Hypothalamus (tissue), 51 donors: ENCODE measurements at places on chromosomes 4 and X.

DNA sequence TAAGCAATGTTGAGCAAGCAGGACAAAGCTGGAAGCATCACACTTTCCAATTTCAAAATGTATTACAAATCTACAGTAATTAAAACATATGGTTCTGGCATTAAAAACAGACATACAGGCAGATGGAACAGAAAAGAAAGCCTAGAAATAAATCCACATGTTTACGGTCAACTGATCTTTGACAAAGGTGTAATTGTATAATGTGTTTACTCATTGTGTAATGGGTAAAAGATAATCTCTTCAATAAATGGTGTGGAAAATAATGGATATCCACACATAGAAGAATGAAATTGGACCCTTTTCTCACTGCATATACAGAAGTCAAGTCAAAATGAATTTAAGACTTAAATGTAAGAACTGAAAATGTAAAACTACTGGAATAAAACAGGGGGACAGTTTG lies 394.2 kb downstream of the ANKRD50 start:
- DNase-seq, result no peak

DNA sequence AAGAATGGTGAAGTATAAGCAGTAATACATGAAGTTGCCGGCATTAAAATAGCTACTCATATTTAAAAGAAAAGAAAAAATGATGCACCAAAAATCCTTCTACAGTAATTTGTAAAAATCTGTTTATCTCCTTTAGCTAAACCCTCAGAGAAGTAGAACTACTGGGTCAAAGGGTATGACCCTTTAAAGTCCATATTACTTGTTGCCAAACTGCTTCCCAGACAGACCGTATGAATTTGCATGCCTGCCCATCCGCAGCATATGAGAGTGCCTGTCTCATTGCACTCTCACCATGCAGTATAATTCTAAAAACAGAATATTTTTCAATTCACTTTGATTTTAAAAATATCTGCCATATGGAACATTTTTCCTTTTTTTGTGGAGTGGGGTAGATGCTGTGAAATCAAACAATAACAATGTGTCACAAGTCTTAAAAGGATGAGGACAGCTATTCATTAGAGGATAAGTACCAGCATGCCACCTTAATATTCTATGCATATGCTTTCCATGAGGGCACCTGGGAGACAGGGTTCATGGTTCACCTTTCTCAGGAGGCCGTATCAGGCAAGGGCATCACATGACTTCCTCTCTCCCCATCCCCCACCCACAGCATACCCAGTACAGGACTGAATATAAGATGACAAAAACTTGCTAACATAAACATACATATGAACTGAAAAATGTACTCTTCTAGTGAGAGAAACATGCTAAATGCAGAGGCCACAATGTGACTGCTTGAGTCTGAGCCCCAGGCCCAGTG lies 17.8 kb downstream of the ZDHHC9 start:
- no peak for DNase-seq

- no peak for DNase-seq
Observed at GRCh38 chr4:150140774-150141400, 62.6 kb downstream of the DCLK2 start.

DNA sequence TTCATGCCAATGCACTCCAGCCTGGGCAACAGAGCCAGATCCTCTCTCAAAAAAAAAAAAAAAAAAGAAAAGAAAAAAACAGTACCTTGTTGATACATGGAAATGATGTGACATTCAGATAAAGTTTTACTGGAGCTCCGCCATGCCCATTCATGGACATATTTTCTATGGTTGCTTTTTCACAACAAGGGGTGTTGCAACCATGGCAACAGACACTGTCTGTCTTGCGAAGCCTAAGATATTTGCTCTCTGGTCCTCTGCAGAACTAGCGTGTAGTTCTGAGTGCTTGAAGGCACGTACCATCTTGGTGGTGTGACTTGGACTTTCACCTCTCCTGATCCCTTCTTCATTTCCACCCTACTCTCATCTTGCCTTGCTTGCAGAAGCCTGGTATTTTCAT lies 53.2 kb downstream of the TBL1X start:
- no peak for DNase-seq

DNA sequence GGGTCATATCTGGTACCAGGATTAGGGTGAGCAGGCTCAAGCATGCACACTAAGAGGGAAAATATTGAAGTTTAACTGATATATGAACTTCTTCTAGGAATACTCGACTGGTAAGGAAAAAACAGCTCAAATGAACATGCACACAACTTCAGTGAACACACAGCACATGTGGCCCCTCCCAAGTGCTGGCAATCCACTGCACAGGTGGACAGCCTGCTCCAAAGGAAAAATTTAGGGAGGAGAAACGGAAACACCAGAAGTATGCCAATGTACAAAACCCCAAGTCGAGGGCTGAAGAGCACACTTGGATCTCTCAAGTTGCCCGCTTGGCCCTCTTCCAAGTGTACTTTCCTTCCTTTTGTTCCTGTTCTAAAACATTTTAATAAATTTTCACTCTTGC lies 205.0 kb upstream of the FAM47C start:
- DNase-seq, result no peak

- no peak for DNase-seq
Observed at GRCh38 chr4:153798420-153798819, 9.5 kb upstream of the SFRP2 start.

DNA sequence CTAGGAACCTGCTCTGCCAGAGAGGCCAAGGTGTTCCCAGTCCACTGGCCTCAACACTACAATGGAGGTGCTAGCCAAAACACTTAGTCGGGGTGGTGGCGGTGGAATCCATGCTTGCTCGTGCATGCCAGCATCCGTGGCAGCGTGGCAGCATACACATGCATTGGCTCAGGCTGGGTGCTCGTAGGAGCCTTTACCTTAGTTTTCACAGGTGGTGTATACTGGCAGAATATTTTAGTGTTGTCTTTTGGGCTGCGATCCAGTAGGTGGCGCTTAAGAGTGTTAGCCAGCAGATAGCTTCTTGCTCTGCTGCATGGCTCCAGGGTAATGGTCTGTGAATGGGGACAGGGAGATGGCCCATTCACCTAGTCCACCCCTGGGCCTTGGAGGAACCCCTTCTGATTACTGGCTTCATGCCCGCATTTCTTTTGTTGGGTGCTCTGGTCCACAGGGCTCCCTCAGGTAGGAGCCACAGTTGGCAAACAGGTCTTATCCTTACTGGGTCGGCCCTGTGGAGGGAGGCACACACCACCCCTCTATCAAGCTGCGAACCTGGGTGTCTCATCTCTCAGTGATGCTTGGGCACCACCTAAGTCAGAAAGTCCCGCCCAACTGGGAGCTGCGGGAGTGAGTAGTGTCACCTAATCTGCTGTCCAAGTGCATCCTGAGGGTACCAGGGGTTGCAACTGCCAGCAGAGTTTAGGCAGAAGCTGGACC lies 40.0 kb downstream of the RIPPLY1 start:
- no peak for DNase-seq
